B cell (primary cell): ENCODE measurements at places on chromosomes 2 and 18. TPM values are rescaled to one million over a fixed set of nuclear protein-coding genes. Genes with fewer than 3 reads are reported as not detected.

DNA sequence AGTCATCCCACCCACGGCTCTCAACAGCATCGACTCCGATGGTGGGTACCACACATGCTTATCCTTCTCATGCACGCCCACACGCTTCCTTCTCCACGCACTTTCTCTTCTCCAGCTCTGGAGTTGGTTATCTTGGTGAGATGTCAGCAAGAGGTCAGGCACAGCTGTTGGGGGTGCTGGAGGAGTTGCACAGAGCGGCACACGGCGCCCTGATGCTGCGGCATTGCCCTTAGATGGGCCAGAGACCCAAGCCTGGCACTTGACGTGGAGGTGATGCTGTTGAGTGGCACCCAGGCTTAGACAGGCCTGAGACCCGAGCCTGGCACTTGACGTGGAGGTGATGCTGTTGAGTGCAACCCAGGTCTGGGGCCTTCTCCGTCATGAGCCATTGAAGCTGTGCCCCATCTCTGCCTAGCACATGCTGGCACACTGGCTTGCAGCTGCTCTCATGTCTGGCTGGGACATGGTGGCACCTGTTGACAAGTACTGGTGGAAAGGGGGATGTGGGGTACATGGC, 83.2 kb downstream of the DGKD start:
- DNase-seq, result no peak

- peak; percentile 17 for DNase-seq
Measured at GRCh38 chr18:2515908-2516625, 55.2 kb downstream of the METTL4 start.

DNA sequence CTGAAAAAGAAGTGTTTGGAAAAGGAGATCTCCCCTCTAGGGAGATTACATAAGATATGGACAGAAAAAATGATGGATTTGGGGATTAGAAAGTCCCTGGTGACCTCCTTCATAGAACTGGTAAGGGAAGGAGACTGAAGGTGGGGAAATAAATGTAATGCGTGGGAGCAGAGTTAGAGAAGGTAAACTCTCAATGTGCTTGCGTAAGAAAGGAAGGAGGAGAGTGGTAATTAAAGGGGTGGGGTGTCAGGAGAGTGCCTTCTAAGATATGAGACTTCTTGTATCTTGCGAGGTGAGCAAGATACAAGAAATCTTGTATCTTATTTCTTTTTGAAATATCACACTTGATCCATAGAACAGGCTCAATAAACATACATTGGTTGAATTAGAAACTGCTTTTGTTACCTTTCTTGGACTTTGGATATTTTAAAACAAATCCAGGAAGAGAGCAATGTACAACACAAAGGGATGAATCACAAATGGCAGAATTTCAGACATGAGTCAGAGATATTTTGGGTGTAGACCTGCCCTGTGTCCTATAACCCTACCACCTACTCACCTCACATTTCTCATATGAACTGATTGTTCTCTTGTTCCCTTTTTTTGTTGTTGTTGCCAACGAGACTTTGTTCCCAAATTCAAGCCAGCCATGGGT, 342.4 kb downstream of the INSIG2 start:
- DNase-seq, result no peak

DNA sequence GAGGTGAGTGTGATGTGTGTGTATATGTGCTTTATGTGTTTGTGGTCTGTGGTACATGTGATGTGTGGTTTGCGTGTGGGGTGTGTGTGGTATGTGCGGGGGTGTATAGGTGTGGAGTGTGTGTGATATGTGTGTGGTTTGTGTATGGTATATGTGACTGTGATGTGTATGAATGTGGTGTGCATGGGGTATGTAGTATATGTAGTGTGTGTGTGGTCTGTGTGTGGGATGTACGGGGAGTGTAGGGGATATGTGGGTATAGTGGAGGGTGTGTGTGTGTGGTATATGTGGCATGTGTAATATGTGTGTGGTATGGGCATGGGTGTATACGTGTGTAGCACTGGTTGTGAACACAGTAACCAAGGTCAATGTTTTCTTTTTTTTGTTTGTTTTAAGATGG, 87.4 kb downstream of the ZNF385B start:
- DNase-seq, result no peak

GRCh38 chr2:45285771-45286390, 276.6 kb upstream of the SIX2 start:
- DNase-seq, result no peak

DNA sequence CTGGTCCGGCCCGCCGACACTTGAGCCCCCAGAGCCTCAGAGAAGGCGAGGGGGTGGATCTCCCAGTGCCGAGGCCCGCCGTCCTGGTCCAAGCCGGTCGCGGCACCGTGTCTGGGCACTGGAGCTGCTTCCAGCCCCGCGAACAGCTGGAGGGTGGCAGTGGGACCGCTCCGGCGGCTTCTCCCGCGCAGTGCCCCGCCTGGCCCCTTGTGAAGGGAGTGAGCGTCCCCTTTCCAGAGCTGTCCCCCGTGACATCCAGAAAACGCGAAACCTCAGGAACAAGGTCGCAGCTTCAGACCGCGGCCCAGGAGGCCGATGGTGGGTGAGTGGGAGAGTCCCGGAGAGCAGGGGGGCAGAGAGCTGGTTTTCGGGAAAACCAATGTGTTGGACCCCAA, 579 bp upstream of the EMX1 start:
- no peak for DNase-seq

DNA sequence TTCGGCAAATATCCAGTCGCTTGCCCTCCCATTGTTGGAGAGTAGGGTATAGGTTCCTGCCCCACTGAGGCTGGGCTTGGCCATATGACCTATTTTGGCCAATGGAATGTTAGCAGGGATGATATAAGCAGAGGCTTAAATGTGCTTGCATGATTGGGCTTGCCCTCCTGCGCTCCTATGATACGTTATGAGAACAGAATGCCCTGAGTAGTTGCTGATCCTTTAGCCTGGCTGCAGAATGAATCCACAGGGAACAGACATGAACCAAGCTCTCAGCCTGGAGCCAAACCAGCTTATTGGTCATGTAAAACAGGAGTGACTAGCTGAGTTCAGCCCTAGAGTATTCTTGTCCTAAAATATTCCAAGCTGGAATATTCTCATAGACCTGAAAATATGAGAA, 34.8 kb upstream of the IMP4 start:
- no peak for DNase-seq

Gene CDH7
- total RNA-seq, result not detected in 2 replicates

Gene TUBB6
- 30.4 and 32.6 TPM in 2 replicates for total RNA-seq

Gene SAG
- 0.17 and 1.1 TPM in 2 replicates for total RNA-seq

Gene HOXD1
- total RNA-seq, result not detected in 2 replicates

Gene BOLL
- total RNA-seq, result not detected in 2 replicates
